CD8-positive, alpha-beta memory T cell (primary cell): ENCODE measurements at places on chromosomes 16 and 17. TPM values are rescaled to one million over a fixed set of nuclear protein-coding genes. Genes with fewer than 3 reads are reported as not detected.
A peak's percentile ranks its signal among the peaks of the same experiment; 100 is the strongest.

DNA sequence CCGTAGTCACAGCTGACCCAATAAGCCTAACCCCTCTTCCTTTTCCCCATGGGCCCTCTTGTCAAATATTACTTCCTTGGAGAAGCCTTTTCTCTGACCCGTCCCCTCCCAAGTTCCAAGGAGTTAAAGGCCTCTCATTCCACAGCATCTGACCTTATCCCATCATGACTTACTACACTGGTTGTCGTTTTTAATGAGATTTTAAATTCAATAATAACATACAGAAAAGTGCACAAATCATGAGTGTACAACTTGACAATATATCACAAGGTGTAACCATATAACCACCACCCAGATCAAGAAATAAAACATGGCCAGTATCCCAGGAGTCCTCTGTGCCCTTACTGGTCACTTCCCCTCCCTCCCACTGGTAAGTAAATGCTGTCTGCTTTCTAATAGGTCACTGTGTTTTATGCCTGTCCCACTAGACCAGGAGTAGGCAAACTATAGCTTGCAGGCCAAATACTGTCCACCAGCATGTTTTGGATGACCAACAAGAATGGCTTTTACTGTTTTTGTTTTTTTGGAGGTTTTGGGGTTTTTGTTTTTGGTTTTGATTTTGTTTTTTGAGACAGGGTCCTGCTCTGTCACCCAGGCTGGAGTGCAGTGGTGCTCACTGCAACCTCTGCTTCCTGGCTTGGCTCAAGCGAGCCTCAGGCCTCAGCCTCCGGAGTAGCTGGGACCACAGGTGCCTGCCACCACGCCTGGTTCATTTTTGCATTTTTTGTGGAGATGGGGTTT is 1.2 kb upstream of the FDXR start:
- no peak for DNase-seq
- H3K4me3 ChIP-seq: peak overlapping the region; percentile 98
- no peaks in the 10 kb centered on the region for H3K27me3 ChIP-seq
- peaks cover 10% of the 10 kb centered on the region for H3K4me1 ChIP-seq

HASPIN gene
- total RNA-seq: 16.6 TPM

DNA sequence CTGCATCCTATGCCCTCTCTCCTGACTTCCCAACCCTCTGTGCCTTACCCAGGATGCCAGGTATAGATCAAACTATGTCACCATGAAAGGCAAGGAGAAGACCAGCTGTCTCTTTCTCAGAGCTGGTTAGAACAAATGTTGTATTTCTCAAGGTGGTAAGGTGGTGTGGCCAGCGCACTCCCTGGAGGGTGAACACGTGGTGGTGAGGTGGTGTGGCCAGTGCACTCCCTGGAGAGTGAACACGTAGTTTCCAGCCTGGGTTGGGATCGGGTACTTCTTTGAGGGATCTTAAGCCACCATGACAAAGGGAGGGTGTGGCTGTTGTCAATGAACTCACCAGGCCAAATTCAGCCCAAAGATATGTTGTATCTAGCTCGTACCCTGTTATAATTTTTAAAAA is 26.8 kb downstream of the KATNIP start:
- H3K4me3 ChIP-seq: no peak overlapping the region
- no peaks in the 10 kb centered on the region for H3K36me3 ChIP-seq
- no peaks in the 10 kb centered on the region for H3K4me1 ChIP-seq

ACSM2A gene
- not detected for total RNA-seq

- H3K36me3 ChIP-seq: no peaks in the 10 kb centered on the region
- H3K4me3 ChIP-seq: no peak overlapping the region
- H3K27me3 ChIP-seq: no peaks in the 10 kb centered on the region
- H3K27ac ChIP-seq: no peak overlapping the region
- peaks cover 5% of the 10 kb centered on the region for H3K4me1 ChIP-seq
Observed at GRCh38 chr16:10280262-10281170, 98.3 kb upstream of the GRIN2A start.

GRCh38 chr16:87053016-87053982 is 263.9 kb downstream of the C16orf95 start:
- H3K27me3 ChIP-seq: no peaks in the 10 kb centered on the region
- H3K36me3 ChIP-seq: no peaks in the 10 kb centered on the region
- H3K27ac ChIP-seq: no peak overlapping the region
- H3K4me1 ChIP-seq: no peaks in the 10 kb centered on the region

SLC4A1 gene
- total RNA-seq: not detected

DNA sequence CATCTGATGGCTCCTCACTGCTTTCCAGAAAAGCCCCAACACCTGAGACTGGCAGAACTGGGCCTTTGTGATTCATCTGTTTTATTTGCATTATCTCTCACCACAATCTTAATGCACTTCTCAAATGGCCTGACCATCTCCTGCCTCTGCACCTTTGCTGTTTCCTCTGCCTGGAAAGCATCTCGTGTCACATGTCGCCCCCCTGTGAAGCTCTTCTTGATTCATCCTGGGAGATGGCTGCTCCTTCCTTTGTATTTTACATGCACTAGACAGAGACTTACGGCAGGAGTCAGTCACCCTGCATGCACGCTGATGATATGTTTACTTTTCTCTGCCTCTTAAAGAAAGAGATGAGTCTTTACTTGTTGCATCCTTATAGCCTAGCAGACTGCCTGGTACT is 30.0 kb downstream of the HNF1B start:
- H3K27ac ChIP-seq: no peak overlapping the region
- H3K27me3 ChIP-seq: no peaks in the 10 kb centered on the region
- no peaks in the 10 kb centered on the region for H3K4me1 ChIP-seq
- no peak overlapping the region for H3K4me3 ChIP-seq
- DNase-seq: no peak

CDRT15 gene
- not detected for total RNA-seq

CDC6 gene
- total RNA-seq: 107 TPM

- no peaks in the 10 kb centered on the region for H3K27me3 ChIP-seq
- peaks cover 9% of the 10 kb centered on the region for H3K4me1 ChIP-seq
- no peak for DNase-seq
- H3K27ac ChIP-seq: no peak overlapping the region
Observed at GRCh38 chr17:68034452-68034776, 1.1 kb upstream of the KPNA2 start.

DNA sequence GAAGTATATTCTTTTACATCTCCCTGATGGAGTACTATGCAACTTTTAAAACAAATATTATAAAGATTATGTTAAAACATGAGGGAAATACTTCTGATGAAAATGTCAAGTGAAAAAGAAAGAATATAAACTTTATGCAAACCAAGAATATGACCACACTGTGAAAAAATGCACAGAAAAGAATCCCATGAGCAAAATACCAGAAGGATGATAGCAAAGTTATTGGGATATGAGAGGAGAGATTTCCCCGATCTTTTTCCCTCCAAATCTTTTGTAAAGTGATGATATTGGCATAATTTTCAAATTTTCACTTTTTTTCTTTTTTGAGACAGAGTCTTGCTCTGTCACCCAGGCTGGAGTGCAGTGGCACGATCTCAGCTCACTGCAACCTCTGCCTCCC is 36.6 kb upstream of the SMURF2 start:
- no peaks in the 10 kb centered on the region for H3K27me3 ChIP-seq
- H3K4me1 ChIP-seq: no peaks in the 10 kb centered on the region
- H3K4me3 ChIP-seq: no peak overlapping the region
- no peaks in the 10 kb centered on the region for H3K36me3 ChIP-seq
- H3K27ac ChIP-seq: no peak overlapping the region

DNA sequence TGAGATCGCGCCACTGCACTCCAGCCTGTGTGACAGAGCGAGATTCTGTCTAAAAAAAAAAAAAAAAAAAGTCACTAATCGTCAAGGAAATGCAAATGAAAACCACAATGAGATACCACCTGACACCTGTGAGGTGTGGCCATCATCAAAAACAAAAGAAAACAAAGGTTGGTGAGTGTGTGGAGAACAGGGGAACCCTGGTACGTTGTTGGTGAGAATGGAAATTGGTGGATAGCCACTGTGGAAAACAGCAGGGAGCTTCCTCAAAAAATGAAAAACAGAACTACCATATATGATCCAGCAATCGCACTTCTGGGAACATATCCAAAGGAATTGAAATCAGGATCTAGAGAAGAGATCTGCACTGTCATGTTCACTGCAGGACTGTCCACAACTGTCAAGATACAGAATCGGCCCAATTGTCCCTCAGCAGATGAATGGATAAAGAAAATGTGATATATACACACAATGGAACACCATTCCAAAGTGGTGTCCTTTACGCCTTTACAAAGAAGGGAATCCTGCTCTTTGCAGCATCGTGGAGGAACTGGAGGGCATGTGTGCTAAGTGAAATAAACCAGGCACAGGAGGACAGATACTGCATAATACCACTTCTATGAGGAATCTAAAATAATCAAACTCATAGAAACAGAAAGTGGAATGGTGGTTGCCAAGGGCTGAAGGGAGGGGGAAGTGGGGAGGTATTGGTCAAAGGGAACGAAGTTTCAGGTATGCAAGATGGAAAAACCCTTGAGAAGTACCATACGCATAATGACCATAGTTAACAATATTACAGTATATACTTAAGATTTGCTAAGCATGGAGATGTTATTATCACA is 63.5 kb upstream of the PLCG2 start:
- H3K4me1 ChIP-seq: peaks cover 42% of the 10 kb centered on the region
- H3K36me3 ChIP-seq: no peaks in the 10 kb centered on the region
- peak overlapping the region; percentile 7 for H3K4me3 ChIP-seq

- H3K4me3 ChIP-seq: no peak overlapping the region
- no peak overlapping the region for H3K27ac ChIP-seq
- DNase-seq: no peak
- H3K36me3 ChIP-seq: no peaks in the 10 kb centered on the region
Observed at GRCh38 chr17:1978396-1978949, 46.7 kb downstream of the RTN4RL1 start.

CNTD1 gene
- not detected for total RNA-seq

- H3K27ac ChIP-seq: no peak overlapping the region
- DNase-seq: no peak
- no peaks in the 10 kb centered on the region for H3K27me3 ChIP-seq
- no peaks in the 10 kb centered on the region for H3K36me3 ChIP-seq
Observed at GRCh38 chr16:54431997-54432896, 145.7 kb upstream of the IRX3 start.

ARL5C gene
- not detected for total RNA-seq

SDR42E2 gene
- not detected for total RNA-seq

MMP25 gene
- 1.9 TPM for total RNA-seq

DNA sequence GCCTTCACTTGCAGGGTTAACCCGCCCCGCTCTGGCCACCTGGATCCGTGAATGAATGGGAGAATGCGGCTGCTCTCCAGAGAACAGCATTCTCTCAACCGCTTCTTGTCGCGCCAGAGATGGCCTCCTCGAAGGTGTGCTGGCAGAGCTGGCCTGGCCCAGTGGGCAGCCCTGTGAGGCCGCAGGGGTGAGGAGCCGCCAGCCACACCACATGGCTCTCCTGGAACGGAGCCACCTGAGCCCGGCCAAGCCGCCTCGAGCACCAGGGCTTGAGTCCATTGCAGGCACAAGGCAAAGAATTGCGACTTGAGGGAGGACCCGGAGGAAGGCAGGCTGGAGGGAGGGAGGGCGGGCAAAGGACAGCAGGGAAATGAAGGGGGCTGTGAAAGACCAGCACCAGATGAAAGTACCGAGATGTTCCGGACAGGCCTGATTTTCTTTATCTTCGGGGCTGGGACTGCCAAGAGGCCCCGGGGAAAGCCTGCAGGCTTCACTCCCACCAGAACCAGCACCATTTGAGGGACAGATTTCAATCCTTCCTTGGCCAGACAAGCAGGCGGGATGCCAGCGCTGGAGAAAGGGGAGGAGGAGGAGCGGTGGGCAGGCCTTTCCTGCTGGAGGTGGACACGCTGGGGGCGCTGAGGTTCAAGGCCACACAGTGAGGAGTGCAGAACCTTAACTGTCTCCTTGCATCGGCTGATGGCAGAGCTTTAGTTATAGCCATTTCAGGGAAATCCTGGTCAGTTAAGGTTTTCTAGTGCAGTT is 69.4 kb downstream of the MRC2 start:
- DNase-seq: no peak
- no peaks in the 10 kb centered on the region for H3K27me3 ChIP-seq
- H3K27ac ChIP-seq: no peak overlapping the region
- no peak overlapping the region for H3K4me3 ChIP-seq

JUP gene
- 0.35 TPM for total RNA-seq

- H3K27me3 ChIP-seq: no peaks in the 10 kb centered on the region
- no peak for DNase-seq
- no peak overlapping the region for H3K4me3 ChIP-seq
- H3K4me1 ChIP-seq: peaks cover 41% of the 10 kb centered on the region
- H3K36me3 ChIP-seq: no peaks in the 10 kb centered on the region
- no peak overlapping the region for H3K27ac ChIP-seq
Observed at GRCh38 chr17:75873587-75874322, 4.6 kb downstream of the TRIM47 start.

C17orf67 gene
- total RNA-seq: 4.6 TPM

TBC1D3H gene
- total RNA-seq: not detected

DNA sequence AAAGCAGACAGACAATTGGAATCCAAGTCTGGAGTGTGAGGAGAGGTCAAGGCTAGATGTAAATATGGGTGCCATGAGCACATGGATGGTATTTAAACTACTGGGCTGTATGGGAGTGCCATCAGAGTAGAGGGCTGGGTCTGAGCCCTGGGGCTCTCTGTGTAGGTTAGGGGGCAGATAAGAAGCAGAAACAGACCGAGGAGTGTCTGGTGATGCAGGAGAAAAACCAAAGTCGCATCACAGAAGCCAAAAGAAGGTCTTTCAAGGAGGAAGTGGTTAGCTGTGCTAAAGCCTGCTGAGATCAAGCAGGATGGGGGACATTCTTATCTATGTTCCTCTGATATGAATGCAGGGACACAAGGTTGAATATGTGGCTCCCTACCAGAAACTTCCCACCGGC is 1.9 kb downstream of the TSEN54 start:
- H3K4me1 ChIP-seq: peaks cover 28% of the 10 kb centered on the region
- peak overlapping the region; percentile 53 for H3K27ac ChIP-seq
- H3K4me3 ChIP-seq: peak overlapping the region; percentile 84
- H3K27me3 ChIP-seq: no peaks in the 10 kb centered on the region

SLC13A2 gene
- total RNA-seq: not detected

DNA sequence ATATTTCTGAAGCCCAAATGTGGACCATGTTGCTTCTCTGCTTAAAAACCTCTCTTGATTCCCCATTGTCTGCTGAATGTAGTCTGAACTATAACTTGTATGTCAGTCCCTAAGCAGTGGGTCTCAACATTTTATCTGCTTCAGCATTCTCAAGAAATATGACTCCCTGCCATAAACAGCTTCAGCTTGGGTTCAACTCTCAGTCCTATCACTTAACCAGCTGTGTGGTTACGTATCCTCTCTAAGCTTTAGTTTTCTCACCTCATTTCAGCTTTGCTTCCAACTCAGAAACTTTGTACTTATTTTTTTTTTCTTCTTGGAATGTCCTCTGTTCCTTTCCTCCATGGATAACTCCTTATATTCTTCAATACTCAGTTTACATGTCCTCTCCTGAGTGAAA is 4.6 kb upstream of the DDX52 start:
- no peak overlapping the region for H3K27ac ChIP-seq
- H3K4me1 ChIP-seq: no peaks in the 10 kb centered on the region
- H3K36me3 ChIP-seq: no peaks in the 10 kb centered on the region

- H3K36me3 ChIP-seq: no peaks in the 10 kb centered on the region
- DNase-seq: no peak
- no peak overlapping the region for H3K4me3 ChIP-seq
- no peak overlapping the region for H3K27ac ChIP-seq
- H3K27me3 ChIP-seq: no peaks in the 10 kb centered on the region
- H3K4me1 ChIP-seq: no peaks in the 10 kb centered on the region
Observed at GRCh38 chr16:35131429-35131828, 1672.0 kb downstream of the TP53TG3F start.

KRT13 gene
- not detected for total RNA-seq

- H3K4me3 ChIP-seq: no peak overlapping the region
- no peaks in the 10 kb centered on the region for H3K27me3 ChIP-seq
- no peaks in the 10 kb centered on the region for H3K4me1 ChIP-seq
Observed at GRCh38 chr17:57370037-57370581, 113.8 kb downstream of the MSI2 start.

CCL13 gene
- total RNA-seq: not detected
